ENCODE measurements at places on chromosomes 13 and 19.

- no peak for DNase-seq
Measured at GRCh38 chr19:40716031-40716481, 630 bp downstream of the COQ8B start.

DNA sequence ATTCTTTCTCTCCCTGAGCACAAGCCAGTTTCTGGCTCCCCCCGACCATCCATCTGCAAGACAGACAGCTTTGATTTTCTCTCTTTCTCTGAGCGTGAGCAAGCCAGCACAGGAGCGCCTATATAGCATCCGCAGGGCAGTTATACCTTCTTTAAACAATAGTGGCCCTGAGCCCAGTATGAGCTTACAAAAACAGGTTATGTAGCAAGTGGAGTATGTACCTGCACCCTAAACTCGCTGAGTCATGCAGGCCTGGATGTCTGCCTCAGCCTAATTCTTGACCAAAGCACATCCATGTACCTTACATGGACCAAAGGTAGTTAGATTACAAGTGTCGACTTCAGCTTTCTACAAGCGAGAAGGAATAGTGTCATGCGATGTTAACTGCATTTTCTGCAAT, 61.7 kb downstream of the RAP2A start:
- DNase-seq, result no peak

DNA sequence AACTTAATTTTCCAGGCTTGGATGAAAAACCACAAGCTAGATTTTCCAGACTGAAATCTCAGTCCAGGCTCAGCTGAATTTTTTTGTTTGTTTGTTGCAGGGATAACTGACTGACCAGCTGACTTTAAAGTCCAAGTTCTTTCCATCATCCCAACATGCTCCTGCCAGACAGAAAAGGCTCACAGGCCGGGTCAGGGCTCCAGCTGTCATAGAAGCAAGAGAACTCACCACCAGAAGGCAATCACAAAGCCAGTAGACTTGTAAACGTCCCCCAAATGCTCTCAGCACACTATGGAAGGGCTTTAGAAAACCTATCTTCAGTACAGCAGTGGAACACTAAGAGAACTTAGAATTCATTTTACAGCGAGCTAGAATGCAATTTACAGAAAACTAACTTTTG, 25.5 kb downstream of the DCLK1 start:
- DNase-seq, result no peak

- no peak for DNase-seq
Measured at GRCh38 chr19:17797424-17798201, 2.7 kb downstream of the B3GNT3 start.

DNA sequence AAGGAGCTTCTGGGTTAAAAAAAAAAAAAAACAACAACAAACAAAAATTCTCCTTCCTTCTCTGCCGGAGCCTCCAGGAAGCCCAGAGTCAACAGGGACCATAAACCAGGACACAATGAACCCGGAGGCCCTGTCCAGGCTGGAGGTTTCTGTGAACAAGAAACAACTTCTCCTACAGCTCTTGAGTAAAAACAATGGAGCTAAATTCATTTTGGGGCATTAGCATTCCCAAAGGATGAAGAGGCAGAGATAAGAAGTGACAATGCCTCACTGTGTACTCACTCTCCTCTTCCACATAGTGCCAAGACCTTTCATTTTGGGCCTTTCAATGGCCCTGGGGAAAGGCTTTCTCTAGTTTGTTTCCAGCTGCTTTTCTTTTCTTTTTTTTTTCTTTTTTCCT, 9.0 kb downstream of the RHPN2 start:
- no peak for DNase-seq

DNA sequence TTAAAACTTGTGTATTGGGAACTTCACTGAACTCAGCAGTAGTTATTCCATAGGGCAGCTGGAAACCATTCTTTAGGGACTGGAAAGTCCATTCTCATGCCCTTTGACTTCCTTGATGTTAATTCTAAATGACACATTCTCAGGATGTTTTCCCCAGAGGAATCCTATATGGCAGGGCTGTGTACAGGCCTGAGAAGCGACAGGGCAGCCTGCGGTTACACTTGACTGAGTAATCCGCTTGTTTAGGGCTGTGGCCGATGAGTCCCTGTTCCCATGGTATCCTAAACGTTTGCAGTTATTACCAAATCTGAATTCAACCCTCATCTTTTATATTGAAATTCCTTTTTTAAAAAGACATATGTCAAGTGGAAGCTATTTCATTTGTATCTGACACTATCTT, 83.5 kb downstream of the COL4A2 start:
- no peak for DNase-seq

GRCh38 chr13:110001670-110002275, 215.4 kb upstream of the IRS2 start:
- no peak for DNase-seq

- no peak for DNase-seq
Measured at GRCh38 chr19:18898081-18898606, 2.2 kb upstream of the CERS1 start.

GRCh38 chr19:7989071-7989575, 16.3 kb downstream of the ELAVL1 start:
- no peak for DNase-seq

- no peak for DNase-seq
Measured at GRCh38 chr19:35363001-35363590, 4.8 kb downstream of the FFAR3 start.

DNA sequence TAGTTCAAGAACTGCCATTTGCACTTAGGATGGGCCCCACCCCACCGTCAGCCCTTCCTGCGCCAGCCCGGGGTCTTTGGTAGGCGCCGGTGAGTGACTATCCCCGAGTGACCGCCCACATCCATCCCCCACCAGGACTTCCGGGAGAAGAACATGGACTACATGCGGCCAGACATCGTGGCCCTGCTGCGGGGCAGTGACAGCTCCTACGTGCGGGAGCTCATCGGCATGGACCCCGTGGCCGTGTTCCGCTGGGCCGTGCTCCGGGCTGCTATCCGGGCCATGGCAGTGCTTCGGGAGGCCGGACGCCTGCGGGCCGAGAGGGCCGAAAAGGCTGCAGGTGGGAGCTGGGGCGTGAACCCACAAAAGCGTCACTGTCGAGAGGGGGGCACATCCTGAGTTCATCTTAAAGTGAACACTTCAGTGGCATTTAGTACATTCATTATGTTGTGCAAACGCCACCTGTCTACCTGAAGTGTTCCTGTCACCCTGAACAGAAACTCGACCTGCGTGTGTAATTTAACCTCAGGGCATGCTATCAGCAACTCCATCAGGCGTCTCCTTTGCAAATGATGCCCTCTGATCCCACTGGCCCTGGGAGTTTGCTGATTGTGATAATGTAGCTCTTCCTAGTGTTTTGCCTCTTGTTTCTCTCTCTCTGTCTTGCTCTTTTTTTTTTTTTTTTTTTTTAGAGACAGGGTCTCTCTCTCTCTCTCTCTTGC, 42.4 kb upstream of the USE1 start:
- no peak for DNase-seq

- DNase-seq, result no peak
Measured at GRCh38 chr13:53338760-53339159, 310.1 kb downstream of the OLFM4 start.

GRCh38 chr19:3515891-3516422, 9.8 kb downstream of the FZR1 start:
- DNase-seq, result no peak

DNA sequence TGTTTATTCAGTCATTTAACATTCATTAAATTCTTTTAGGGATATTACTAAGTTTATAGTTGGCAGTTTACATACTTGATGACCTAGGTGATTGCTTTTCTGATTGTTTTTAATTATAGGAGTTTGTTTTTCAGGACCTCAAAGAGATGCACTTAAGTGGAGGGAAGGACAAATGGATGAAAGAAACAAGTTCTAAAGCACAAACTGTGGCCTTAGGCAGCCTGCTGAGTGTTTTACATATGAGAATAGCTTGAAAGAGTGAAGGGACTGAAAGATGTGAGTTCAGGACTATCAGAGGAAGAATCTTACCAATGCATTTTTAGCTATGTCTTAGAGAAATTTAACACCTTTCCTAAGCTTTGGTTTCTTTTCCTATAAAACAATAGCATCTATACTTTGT, 402.6 kb downstream of the KLF12 start:
- no peak for DNase-seq

DNA sequence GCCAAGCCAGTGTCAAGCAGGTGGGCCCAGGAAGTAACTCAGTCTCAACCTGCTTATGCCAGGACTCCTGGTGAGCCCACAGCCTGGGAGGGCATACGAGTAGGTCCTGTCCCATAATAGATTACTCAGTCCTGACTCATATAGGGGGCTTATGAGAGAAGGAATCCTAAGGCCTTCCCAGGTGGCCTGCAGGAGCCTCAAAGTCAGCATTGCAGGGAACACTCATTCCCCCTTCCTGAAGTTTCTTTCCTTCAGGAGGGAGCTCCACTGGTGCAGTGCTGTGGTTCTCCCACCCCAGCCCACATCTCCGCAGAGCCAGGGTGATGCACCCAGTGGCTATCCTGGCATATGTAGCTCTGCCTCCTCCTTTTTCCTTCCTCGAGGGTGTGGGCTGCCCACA, 137.3 kb downstream of the ZIC5 start:
- no peak for DNase-seq
